ENCODE measurements at places on chromosomes 2 and 18. TPM values are rescaled to one million over a fixed set of nuclear protein-coding genes. Genes with fewer than 3 reads are reported as not detected.

The KIAA2012 gene
- not detected for total RNA-seq

The TSPYL6 gene
- not detected for total RNA-seq

The IL36A gene
- not detected for total RNA-seq

DNA sequence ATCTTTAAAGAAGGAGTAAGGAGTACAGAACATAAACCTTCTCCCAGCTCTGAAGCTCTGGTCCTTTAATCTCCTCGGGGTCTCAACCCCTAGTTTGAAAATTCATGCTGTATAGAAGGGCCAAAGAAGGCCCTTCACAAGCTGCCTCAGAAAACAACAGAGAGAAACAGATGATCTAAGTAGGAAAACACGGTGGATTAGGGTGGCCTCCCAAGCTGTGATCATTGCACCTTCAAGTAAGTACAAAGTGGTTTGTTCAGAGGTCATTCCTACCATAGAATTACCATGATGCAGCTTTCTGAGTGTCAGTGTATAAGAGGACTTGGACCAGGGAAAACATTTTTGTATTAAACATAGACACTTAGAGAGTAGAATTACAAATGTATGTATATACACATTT, 10.9 kb downstream of the TMEM169 start:
- no peaks in the 10 kb centered on the region for H3K4me1 ChIP-seq
- H3K27ac ChIP-seq = no peak overlapping the region

DNA sequence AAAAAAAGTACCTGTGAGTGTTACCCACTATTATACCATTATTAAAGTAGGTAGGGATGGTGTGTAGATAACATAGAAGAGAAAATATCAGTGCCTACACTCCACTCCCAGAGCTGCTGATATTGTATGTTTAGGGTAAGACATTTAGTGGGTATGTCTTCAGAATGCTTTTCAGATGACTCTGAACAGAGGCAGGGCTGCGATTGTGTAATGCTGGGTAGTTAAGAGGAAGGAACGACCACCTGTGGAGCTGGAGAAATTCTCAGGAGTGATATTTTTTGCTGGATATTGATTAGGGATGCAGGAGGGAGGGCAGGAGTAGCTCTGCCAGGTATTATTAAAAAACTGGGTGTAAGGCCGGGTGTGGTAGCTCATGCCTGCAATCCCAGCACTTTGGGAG, 2.8 kb downstream of the CNOT11 start:
- no peak overlapping the region for H3K4me3 ChIP-seq
- H3K27me3 ChIP-seq = no peaks in the 10 kb centered on the region
- DNase-seq = no peak
- H3K36me3 ChIP-seq = no peaks in the 10 kb centered on the region

- H3K27ac ChIP-seq = no peak overlapping the region
- H3K4me3 ChIP-seq = no peak overlapping the region
- H3K4me1 ChIP-seq = peaks cover 26% of the 10 kb centered on the region
- no peaks in the 10 kb centered on the region for H3K36me3 ChIP-seq
- DNase-seq = no peak
- no peaks in the 10 kb centered on the region for H3K27me3 ChIP-seq
Measured at GRCh38 chr2:172552547-172553291, 3.2 kb upstream of the PDK1 start.

DNA sequence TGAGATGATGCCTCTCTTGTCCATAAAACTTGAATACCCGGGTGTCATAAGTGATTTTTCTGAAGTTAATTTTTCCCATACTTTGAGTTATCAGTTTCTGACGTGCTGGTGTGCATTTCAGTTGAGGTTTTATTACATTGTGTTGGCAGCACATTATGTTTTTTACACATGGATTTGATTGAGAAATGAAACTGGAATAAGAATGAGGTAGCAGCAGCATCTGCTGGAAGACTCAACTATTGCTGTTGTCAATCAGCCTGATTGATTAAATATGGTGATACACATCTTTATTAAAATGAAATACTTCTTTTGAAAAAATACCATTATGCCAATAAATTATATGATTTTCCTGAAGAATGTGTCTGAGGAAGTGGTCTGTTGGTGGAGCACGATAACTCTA, 60.5 kb downstream of the INSIG2 start:
- H3K36me3 ChIP-seq = no peaks in the 10 kb centered on the region
- H3K4me3 ChIP-seq = no peak overlapping the region
- H3K4me1 ChIP-seq = no peaks in the 10 kb centered on the region
- no peaks in the 10 kb centered on the region for H3K27me3 ChIP-seq
- H3K27ac ChIP-seq = no peak overlapping the region

All from heart right ventricle (tissue), 16 donors.